ENCODE measurements at places on chromosomes 2 and 18.

DNA sequence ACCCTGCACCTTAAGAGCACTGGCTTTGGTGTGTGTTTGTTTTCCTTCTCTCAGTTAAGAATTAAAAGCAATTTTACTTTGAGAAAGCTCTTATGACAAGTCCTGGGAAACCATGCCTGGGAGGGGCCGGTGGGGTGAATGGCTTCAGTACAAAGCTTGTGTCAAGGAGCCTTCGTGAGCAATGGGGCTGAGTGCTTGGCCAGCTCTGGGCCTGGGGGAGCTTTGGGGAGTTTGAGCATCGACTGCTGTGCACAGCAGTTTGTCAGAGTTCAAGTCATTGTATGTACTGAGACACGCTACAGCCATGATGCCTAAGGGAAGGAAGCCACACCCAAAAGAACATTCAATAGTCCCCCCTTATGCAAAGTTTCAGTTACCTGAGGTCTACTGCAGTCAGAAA is 75.8 kb downstream of the ARHGEF4 start:
- no peak for DNase-seq

- no peak for DNase-seq
These were observed 2.1 kb upstream of the KHK start for GRCh38 chr2:27084297-27085061.

DNA sequence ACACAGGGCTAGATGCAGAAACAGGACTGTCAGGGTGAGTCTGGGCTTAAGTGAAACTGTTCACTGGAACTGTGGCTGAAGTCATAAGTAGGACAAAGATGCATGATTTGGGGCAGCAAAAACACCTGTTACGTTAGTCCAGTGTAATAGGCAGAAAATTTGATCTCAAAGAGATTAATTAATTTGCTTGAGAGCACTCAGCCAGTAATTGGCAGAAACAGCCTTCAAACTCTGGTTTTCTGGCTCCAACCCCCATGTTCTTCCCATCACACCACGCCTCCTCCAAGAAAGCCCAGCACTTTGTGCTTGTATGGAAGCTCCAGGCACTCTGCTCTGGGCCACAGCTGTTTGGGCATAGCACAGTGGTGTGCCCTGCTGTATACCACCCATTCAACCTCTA is 54.0 kb downstream of the CNTNAP5 start:
- no peak for DNase-seq

DNA sequence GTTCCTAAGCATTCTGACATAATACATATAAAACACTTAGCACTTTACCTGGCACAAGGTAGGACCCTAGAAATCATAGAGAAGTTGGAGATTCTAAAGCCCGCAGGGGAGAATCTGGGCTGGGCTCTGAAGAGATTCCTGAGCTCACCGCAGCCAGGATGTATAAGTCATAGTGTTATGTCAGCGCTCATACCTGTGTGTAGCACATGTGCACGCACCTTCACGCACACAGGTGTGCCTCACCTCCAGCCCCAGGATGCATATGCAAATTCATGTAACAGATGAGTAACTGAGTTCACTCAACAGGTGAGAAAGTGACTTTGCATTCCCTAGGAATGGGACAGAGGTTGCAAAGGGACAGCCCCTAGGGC is 7.9 kb upstream of the SDC1 start:
- no peak for DNase-seq

DNA sequence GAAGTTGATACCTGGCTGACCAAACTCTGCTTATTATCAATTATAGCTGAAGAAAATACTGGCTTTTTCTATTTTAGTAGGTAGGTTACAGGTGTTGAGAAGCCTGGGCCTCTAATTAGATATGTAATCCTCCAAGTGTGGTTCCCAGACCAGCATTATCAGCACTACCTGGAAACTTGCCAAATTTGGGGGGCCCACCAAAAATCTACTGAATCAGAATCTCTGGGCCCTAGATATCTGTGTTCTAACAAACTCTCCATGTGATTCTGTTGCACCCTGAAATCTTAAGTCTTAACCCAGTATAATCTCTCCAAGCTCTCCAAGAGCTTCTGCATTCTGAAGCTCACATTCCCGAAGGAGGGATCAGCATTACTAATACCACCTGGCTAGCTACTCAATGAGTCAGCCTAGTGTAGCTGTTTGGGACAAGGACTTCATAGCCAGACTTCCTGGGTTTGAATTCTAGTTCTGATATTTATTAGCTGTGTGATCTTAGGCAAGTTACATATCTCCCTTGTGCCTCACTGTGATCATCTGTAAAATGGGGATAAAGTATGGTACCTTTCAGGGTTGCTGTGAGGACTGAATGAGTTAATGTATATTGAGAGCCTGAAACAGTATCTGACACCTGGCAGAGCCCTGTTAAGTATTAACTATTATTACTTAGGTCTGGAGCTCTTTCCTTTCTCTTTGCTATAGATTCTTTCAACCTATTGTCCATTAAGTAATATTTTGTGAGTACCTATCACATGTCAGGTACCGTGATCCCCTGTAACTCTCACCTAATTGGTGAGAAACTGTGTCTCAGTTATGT is 94.1 kb upstream of the CD302 start:
- DNase-seq: no peak

GRCh38 chr18:37383036-37383785 is 182.4 kb downstream of the CELF4 start:
- no peak for DNase-seq

GRCh38 chr2:7857904-7858303 is 824.0 kb upstream of the ID2 start:
- DNase-seq: peak; percentile 44

DNA sequence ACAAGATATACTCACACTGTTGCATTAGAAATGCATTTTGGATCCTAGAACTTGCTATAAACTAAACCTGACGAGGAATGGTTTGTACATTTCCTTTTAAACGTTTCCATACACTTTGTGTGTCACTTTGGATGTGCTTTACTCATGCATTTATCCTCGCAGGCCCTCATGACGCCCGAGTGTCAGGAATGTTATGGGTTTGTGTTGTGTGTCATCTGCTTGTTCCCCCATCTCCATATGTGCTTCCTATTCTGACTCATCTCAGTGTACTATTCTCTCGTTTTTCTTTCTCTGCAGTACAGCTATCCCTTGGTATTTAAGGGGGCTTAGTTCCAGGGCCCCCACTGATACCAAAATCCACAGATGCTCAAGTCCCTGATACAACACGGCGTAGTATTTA is 121.5 kb upstream of the RASGRP3 start:
- no peak for DNase-seq

GRCh38 chr2:165815299-165816141 is 21.5 kb upstream of the GALNT3 start:
- DNase-seq: no peak

GRCh38 chr18:68916734-68917133 is 118.9 kb downstream of the CCDC102B start:
- no peak for DNase-seq

GRCh38 chr2:239993291-239993690 is 31.9 kb downstream of the NDUFA10 start:
- DNase-seq: no peak

- DNase-seq: peak; percentile 11
These were observed 76.0 kb downstream of the RFTN2 start for GRCh38 chr2:197599285-197599965.

DNA sequence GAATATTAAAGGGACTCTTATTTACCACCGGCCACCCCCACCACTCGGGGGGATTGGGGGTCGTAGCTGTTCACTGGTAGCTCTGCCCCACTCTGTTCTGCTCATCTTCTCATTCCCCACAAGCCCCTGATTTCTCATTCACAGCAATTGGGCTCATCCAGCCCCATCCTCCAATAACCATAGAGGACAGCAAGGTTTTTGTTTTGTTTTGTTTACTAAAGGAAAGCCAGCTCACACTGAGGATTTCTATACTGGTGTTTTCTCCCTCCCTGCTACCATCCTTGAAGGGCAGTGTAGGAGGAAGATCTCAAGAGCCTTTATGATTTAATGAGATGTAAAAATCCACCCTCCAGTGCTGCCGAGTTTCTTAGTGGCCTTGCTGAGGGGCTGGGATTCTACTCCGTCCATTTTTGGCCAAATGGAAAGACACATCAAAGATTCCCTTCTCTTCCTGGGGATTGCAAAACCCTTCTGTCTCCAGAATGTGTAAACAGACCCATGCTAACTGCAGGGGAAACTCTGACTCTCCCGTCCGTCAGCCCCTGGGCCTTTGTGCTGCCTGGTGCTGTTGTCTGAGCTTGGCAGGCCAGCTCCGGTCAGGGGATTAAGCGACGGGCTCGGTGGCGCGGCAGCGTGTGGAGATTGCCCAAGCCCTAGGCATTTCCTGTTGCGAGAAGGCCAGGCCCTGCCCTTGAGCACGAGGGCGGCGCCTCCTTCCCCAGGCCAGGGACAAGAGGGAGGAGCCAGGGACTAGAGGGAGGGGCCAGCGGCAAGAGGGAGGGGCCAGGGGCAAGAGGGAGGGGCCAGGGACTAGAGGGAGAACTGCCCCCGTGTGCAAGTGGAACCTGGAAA is 165.0 kb downstream of the ANTXR1 start:
- no peak for DNase-seq

DNA sequence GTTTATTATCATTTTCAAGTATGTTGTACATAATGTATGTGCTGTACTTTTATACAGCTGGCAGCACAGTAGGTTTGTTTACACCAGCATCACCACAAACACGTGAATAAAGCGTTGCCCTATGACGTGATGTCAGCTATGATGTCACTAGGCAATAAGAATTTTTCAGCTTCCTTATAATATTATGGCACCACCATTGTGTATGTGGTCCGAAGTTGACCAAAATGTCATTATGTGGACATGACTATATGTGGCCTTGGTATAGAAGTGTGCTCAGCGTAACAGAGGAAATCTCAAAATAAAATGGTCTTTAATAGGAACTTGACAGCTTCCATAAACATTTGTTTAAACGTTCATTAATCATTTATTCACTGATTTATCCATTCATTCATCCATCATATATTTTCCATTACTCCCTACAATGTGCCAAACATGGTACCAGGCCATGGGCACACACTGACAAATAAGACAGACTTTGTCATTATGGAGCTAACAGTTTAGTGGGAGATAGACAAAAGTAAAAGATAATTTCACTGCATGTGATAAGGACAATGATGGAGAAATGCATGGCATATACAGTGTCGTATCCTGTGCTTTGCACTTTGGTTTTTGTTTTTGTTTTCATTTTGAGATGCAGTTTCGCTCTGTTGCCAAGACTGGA is 15.0 kb upstream of the DGUOK start:
- no peak for DNase-seq

DNA sequence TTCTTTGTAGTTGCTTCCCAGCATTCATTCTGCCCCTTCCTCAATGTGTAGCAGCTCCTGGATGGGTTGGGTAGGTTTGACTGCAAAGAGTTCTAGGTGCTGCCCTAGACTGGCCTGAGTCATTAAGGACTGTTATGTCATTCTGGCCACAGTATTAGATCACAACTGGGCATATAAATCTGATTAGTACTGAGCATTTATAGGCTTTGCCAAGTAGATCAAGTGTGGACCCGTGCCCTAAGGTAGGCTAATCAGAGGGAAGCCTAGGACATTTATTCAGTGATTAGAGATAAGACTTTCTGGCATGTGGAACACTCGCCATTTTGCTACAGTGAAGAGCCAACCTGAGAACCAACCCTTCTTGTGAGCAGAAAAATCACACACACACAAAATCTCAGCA is 2.7 kb downstream of the KATNAL2 start:
- DNase-seq: no peak

- no peak for DNase-seq
These were observed 127.2 kb downstream of the ANKRD44 start for GRCh38 chr2:197183355-197183754.

- DNase-seq: no peak
These were observed 346.7 kb upstream of the CYRIA start for GRCh38 chr2:17012297-17012696.

DNA sequence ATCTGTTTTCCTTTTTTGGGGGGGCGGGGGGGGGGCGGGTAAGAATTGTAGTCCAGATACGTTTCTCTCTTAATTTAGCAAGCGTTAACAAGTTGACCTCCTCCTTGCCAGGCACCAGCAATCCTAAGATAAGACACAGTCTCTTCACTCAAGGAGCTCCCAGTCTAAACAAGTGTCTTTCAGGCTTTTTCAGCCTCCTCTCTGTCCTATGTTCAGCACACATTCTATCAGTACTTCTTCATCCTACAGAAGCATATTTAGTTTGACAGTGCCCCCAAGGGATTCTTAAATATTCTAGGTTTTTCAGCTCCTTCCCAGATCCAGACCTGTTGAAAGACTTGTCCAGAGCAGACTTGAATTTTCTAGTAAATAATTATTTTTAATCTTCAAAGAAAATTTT is 2.7 kb downstream of the PPP1CB start:
- DNase-seq: no peak
